ENCODE measurements at places on chromosomes 5 and 9.

- no peak for DNase-seq
Measured at GRCh38 chr5:31999470-31999869, 174.6 kb downstream of the GOLPH3 start.

DNA sequence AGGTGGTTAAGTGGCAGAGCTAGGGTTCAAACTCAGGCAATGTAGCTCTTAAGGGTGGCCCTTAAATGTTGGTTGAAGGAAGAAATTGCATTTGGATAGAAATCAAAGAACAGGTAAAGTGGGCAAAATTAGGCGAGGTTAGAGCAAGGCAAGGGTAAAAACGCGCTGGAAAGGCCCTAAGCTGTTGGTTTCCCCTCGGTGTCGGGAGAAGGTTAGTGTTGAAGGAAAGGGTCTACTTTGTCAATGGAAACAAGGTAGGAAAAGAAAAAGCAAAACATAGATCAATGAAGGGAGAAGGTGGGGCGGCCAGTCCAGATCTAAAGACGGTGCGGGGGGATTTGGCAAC, 431 bp downstream of the FASTKD3 start:
- DNase-seq = no peak

DNA sequence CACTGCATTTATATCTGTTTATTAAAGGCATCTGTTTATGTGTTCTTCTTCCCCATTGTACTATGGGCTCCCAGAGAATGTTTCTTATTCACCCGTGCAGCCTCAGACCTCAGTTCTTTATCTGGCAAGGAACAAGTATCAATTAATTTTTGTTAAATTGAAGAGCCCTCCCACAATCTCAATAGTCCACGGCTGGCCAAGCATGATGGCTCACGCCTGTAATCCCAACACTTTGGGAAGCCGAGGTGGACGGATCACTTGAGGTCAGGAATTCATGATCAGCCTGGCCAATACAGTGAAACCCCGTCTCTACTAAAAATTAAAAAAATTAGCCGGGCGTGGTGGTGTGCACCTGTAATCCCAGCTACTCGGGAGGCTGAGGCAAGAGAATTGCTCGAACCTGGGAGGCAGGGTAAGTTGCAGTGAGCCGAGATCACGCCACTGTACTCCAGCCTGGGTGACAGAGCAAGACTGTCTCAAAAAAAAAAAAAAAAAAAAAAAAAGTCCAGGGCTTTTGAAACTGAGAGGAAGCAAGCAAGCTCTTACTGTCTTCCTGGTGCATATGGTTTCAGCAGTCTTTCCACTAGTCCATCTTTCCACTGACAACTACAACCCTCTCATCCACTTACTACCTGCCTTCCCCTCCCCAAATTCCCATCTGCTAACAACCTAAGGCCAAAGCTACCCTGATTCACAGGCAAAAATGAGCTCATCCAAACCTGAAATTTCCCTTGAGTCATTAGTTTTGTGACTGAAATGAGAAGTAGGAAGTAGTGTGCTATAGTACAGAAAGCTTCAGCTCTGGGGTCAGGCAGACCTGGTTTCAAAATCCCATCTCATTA, 2.3 kb upstream of the HK3 start:
- DNase-seq = no peak

- DNase-seq = no peak
Measured at GRCh38 chr9:101674165-101674564, 64.3 kb downstream of the GRIN3A start.

DNA sequence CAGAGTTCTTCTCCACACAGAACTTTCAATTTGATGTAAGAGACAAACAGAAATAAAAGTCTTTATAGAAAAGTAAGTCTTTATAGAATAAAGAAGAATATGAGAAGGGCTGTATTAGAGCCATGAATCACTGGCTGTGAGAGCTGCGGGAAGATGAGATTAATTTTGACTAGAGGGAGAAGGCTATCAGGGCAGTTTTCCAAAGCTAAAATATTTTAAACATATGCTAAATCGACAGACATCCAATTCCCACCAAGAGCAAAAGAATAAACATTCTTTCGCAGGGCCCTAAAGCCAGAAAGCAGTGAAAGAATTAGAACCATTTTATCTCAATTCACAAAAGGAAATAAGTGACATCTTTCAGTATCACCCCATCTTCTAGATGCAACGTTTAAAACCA, 208.3 kb upstream of the MAP3K1 start:
- no peak for DNase-seq

- DNase-seq = no peak
Measured at GRCh38 chr9:34688329-34689115, 2.6 kb downstream of the CCL19 start.

GRCh38 chr5:124871303-124871702, 124.9 kb upstream of the ZNF608 start:
- DNase-seq = peak; percentile 36

GRCh38 chr5:74372502-74373064, 267.9 kb downstream of the ENC1 start:
- no peak for DNase-seq

GRCh38 chr9:137136881-137137607, 1.9 kb upstream of the GRIN1 start:
- peak; percentile 22 for DNase-seq

DNA sequence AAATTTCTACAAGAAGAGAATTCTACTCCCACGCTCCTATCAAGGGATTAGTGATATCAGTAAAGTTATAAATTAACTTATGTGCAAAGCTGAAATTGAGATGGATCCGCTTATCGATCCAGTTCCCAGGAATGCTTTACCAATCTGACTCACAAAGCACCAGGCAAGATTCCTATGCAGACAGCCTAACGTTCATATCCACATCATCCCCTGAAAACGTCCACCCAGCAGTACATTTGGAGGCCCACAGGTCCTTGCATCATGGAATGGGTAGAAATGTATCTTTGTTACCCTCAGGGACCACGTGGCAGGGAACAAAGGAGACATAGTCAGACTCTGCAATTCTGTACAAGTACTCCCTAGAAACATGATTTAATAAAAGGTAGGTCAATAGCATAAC, 147.4 kb downstream of the ESM1 start:
- no peak for DNase-seq

DNA sequence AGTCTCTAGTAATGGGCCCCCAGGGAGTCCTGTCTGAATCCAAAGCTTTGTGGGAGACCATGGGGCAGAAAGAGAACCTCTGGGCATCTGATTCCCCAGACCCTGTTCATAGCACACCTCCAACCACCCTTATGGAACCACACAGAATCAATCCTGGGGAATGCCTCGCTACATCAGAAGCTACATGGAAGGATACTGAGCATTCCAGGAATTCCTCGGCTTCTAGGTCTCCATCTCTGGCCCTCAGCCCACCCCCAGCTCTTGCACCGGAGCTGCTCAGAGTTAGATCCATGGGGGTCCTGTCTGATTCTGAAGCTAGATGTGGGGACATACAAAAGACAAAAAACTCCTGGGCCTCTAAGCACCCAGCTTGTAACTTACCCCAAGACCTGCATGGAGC, 28.4 kb downstream of the VCP start:
- DNase-seq = no peak

GRCh38 chr5:172925336-172925948, 33.8 kb upstream of the RPL26L1 start:
- no peak for DNase-seq

GRCh38 chr5:143882520-143882919, 70.6 kb downstream of the HMHB1 start:
- DNase-seq = no peak

DNA sequence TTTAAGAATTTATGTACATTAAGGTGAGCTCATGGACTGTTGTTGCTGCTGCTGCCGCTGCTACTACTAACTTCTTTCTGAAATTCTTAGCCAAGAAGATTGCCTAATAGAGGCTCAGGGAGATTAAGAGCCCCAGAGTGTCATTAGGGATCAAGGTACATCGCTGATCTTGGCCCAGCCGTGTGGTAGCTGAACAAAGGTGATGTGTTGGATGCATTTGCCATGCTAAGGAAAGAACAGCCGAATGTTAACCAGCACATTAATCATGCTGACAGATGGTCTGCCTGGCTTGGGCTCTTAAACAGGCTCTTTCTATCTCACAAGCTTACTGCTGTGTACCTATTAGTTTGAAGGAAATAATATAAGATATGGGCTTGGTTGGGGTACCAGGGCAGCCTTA, 137.1 kb downstream of the KCTD16 start:
- DNase-seq = no peak

- no peak for DNase-seq
Measured at GRCh38 chr9:134712926-134713325, 71.3 kb downstream of the COL5A1 start.

- DNase-seq = peak; percentile 58
Measured at GRCh38 chr5:114361724-114362196, at the start of gene KCNN2. TSS of gene KCNN2 (plus strand) at chr5:114362070. CDS start at chr5:114362140, 70 bp downstream.

- peak; percentile 67 for DNase-seq
Measured at GRCh38 chr9:130912932-130913598, 16.5 kb upstream of the QRFP start.

DNA sequence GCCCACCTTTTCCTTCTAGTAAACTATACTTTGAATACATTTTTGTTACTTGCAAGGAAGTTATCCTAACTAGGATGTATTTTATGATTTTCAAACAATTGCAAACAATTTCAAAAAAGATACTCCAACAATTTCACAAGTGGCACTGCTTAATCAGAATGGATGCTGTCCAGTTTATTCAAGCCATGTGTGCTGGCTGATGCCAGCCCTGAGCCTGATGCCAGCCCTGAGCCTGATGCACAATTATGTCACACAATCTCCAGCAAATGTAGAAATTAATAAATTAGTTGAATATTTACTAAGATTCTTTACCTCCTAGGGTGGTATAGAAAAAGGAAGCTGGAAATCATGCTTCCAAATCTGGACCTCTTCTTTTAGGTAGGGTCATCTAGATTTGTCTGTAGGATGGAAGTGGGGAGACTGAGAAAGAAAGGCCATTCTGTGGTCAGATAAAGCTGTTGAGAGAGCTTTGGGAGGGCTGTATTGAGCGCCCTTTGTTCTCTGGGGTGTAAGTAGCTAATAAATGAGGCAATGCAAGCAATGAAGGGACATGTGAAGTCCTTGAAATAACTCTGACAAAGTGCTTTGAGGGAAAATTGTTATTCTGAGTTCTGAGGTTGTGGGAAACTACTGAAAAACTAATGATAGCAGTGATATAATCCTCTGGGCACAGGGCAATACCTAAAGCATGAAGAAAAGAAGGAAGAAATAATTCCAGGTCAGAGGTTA, 5.8 kb upstream of the C6 start:
- no peak for DNase-seq

GRCh38 chr9:27151693-27152404, 42.8 kb downstream of the TEK start:
- DNase-seq = no peak

- no peak for DNase-seq
Measured at GRCh38 chr5:976849-977751, 31.5 kb upstream of the NKD2 start.

- DNase-seq = no peak
Measured at GRCh38 chr9:70398145-70398556, 16.3 kb downstream of the KLF9 start.

DNA sequence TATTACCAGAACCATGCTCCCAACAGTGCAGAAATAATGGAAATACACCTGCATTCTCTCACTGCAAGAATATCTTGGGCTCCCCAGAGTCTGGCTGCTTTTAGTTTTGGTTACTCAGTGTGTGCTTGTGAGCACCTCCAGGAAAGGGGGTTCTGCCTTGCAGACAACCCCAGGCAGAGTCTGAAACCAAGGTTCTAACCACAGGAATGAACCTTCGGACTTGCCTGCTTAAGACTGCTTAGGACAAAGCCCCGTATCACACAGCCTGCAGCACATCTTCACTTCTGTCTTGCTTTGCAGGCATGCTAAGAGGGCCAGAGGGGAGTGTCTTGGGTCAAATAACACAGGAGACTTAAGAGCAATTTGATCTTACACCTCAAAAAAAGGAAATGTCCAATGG, 94.8 kb upstream of the SPATA31C2 start:
- no peak for DNase-seq

- no peak for DNase-seq
Measured at GRCh38 chr5:154834053-154834452, 16.4 kb downstream of the FAXDC2 start.

DNA sequence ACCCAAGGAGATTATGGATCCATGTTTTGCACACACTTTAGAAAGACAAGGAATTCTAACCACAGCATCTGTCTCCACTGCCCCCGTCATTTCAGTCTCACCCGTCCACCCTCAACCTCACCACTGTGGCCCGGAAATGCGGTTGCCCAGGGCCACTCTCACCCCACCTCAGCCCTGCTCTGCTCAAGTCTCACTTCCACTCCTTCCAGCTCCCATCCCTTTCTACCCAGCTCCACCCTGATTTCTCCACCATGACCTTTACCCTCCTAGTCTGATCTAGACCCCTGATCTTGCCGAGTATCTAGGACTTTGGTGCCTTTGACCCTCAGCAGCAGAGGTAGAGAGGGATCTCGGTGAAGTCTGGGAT, 7.2 kb upstream of the KCNIP1 start:
- no peak for DNase-seq

DNA sequence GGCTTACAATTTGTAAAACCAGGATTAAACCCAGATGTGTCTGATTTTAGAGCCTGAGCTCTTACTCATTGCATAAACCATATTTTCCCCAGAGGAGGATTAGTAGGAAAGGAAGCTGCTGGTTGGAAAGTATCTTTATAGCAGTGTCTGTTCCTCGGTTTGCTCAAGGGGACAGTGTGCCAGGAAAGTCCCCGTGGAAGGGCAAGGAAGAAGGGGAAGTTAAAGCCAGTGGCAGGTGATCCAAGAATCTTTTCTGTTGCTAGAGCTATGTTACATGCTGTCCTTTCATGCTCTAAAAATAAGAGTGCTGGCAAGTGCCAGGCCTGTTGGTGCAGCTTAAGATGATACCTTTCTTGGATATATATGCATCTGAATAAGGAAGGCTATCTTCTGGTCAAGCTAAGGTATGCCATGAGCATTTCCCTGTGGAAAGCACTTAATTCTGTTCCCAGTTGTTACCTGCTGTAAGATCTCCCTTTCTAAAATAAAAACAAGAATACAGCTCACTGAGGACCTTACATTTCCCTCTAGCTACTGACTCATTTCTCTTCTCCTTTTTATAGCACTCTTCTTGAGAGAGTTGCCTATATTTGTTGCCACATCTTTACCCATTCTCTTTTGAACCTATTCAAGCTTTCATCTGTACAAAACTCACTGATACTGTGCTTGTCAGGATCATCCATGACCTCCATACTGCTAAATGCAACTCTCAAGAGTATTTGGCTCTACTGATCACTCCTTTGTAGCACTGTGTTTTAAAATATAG, 8.0 kb downstream of the PDCD1LG2 start:
- DNase-seq = no peak

- no peak for DNase-seq
Measured at GRCh38 chr9:35415402-35416097, 74.4 kb upstream of the RUSC2 start.
